Ecto neural progenitor cell (in vitro differentiated cells): ENCODE measurements at places on chromosomes 2 and 18.
A peak's percentile ranks its signal among the peaks of the same experiment; 100 is the strongest.

DNA sequence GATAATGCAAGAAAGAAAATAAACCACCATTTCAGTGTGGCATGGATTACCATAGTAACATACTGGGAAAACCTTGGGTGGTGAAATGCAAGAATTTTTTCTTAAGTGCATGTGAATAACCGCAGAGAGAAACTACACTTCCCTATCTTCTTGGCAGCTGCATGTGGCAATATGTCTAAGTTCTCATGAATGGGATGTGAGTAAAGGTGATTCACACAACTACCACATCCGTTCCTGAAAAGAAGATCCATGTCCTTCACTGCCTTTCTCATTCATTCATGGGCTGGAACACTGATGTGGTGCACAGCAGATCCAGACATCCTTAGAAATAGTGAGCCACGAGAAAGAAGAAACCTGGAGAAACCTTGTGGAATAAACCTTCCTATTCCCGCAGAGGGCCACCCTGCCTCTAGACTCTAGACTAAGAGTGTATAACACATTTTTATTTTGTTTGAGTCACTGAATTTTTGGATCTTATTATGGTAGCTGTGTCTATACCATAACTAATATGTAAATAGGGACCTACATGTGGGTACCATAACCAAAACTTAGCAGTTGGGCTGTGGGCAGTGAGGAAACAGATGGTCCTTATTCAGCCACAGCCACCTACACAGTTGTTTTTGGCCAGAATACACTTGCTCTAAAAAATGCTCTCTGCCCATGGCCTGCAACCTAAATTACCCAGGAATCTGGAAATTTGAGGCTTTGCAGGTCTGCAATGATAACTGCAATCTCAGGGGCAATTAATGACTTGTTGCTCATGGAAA is 573.3 kb downstream of the LRP1B start:
- no peak for DNase-seq

- DNase-seq: no peak
Measured at GRCh38 chr18:75214332-75214690, 3.7 kb downstream of the TSHZ1 start.

DNA sequence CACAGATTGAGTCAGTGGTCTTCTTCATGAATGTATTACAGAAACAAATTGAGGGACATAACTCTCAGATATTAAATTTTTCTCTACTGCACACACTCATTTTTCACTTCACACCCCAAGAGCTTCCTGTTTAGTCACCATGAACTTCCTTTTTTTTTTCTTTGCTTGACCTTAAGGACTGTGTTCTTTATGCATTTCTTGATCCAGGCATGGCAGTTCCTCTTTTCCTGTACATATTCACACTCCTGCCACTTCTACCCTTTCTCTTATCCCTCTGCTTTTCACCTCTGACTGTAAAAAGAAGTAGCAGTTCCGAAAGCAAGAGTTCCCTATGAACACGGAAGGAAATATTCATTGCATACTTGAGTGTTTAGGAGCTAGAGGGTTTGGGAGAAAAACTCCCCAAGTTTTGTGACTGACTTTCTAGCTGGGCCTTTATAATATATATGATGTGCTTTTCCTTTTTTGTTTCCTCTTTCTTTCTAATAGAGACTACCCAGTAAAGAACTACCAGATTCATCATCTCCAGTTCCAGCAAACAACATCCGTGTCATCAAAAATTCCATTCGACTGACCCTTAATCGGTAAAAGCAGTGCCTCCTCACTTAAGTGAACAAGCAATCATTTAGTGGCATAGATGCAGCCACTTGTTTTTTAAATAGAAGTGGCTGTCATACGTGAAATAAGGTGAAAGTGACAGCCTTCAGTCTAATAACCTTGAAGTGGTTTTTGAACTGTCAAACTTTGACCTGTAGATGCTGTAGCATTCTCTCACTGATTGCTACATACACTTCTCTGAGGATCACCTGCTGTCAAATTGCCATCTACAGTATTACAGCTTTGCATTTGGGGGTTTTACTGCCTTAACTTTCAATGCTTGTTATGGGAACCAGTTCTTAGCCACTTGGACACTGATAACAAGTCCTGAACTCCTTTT is 40.8 kb downstream of the PAPOLG start:
- no peak for DNase-seq

DNA sequence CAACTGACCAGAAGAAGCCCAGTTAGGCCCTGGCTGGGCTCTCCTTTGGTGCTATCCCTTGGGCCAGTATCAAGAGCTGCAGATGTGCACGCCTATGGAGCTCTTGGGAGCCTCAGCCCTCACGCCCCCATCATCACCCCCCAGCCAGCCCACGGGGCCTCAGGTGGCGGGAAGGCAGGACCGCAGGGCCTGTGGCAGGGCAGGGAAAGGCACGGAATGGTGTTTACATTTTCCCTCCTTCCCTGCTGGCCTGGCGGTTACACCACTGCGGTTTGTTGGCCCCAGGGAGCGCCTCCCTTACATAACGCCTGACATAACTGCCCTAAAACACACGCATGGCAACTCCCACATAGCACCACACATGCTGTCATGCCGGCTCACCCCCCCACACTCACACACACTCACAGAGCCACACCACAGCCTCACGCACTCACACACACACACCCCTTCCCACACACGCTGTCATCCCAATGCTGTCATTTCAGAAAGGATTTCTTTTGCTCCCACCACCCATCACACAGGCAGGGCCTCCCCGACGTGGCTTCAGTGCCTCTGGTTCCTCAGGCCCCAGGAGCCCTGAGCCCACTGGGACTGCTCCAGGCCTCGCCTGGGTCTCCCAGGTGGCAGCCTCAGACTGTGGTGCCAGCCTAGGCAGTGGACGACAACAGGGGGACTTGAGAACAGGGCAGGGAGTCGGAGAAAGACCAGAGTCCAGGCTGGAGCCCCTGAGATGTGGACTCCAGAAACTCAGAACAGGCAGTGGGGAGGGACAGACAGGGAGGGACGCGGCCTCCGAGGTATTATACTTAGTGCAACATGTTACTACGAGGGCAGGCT is 15.7 kb downstream of the ZFP36L2 start:
- DNase-seq: no peak

GRCh38 chr2:195214072-195214471 is 443.0 kb upstream of the SLC39A10 start:
- DNase-seq: no peak

GRCh38 chr2:162063899-162064298 is 10.1 kb downstream of the DPP4 start:
- DNase-seq: no peak

DNA sequence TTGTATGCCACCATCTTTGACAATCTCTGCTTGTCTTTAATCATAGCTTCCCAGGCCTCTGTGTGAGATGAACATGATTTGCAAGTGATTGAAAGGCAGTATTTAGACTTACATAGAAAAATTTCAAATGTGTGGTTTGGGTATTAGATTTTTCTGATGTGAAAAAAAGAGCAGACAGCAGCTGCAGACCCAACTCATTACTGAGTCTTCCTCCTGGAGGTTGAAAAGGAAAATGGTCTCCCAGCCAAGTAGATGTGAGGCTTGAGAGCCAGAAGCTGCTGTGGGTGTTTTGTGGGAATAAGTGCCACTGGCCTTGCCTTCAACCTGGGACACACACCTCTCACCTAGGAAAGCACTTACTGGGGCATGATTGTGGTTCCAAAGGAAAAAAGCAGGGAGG is 92.5 kb downstream of the KCTD18 start:
- DNase-seq: no peak

GRCh38 chr2:88170472-88170892 is 336 bp downstream of the THNSL2 start:
- DNase-seq: no peak

DNA sequence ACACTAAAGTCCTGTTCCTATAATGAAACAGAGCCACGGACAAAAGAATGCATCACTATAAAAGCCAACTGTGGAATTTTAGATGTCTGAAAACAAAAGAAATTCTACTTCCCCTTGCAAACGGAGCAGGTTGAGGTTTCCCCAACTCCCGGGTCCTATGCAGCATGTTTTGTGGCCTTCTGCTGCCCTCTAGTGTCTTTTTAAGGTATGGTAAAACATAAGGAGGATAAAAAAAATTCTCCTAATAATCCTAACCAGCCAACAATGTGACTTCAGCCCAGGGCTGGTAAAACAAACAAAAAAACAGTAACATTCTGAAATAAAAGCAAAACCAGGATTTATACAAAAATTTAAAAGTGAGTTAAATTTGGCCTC is 539.5 kb downstream of the NRXN1 start:
- no peak for DNase-seq

GRCh38 chr2:8174641-8175257 is 507.1 kb upstream of the ID2 start:
- no peak for DNase-seq

GRCh38 chr2:196153480-196153879 is 17.9 kb downstream of the STK17B start:
- no peak for DNase-seq

- peak; percentile 25 for DNase-seq
Measured at GRCh38 chr2:46377666-46378560, 80.7 kb downstream of the EPAS1 start.

GRCh38 chr2:168632709-168633121 is 169.7 kb upstream of the NOSTRIN start:
- DNase-seq: no peak

GRCh38 chr2:191625016-191625415 is 52.9 kb upstream of the NABP1 start:
- no peak for DNase-seq

DNA sequence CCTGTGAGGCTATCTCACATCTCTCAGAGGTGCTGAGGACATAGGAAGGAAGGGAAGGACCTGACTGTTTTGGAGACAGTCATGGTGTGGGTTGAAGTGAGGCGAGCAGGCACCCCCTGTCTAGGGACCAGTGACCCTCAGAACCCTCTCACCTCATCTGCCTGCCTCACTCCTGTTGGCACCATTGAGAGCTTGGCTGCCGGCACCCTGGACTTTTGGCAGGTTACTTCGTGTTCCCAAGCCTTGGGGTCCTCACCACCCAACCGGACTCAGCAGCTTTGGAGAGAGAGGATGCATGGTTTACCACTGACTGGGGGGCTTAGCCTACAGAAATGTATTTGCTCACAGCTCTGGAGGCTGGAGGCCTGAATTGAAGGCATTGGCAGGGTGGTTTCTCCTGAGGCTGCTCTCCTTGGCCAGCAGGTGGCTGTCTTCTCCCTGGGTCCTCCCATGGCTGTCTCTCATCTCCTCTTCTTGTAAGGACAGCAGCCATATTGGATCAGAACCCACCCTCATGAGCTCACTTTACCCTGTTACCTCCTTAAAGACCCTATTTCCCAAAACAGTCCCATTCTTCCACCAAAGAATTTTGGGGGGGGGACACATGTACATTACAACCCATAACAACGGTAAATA is 142.0 kb downstream of the TSN start:
- no peak for DNase-seq

DNA sequence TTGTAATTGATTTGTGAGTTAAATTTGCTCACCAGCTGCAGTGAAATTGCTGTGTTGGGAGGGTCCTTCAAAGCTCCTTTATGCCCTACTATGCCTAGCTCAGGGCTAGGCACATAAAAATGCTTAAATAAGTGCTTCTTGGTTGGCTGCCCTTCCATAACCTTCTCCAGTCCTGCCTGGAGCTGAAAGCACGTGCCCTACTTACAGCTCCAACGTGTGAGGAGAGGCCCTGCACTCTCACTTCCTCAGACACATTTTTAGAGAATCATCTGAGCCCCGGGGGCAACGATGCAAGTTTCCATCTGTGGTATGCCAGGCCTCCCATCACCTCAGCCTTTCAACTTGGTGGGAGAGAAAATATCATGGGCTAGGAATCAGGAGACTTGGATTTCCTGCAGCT is 202.7 kb downstream of the BCL11A start:
- no peak for DNase-seq

- no peak for DNase-seq
Measured at GRCh38 chr18:27404855-27405254, 219.7 kb upstream of the CHST9 start.

- DNase-seq: no peak
Measured at GRCh38 chr2:8276026-8276425, 405.8 kb upstream of the ID2 start.
